ENCODE measurements at places on chromosomes 12 and 14.

DNA sequence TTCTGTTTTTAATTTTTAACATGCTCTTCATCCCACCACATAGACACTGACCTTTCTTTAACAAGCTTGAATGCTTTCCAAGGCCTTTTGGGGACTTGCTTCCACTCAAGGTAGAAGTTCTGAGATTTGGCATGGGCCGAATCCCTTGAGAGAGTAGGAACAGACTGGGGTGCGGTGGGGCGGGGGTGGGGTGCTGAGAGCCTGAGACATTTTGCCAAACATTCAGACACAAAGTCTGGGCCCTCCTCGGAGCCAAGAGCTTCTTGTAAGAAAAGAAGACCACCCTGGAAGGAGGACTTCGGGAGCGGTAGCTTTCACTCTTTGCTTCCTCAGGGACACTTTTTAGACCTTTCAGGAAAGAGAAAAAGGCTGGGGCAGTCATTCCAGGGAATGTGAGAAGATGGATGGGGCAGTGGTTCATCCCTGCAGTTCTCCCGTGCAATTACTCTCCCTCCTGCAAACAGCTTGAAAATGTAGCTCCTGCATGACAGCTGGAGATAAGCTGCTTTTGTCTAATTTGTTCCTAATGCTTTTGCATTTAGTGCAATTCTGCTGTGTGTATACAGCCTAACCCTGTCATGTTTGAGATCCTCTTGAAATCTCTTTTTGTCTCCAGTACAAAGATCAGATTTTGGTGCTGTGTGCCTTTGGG, 16.3 kb upstream of the MYO1H start:
- no peak for DNase-seq

DNA sequence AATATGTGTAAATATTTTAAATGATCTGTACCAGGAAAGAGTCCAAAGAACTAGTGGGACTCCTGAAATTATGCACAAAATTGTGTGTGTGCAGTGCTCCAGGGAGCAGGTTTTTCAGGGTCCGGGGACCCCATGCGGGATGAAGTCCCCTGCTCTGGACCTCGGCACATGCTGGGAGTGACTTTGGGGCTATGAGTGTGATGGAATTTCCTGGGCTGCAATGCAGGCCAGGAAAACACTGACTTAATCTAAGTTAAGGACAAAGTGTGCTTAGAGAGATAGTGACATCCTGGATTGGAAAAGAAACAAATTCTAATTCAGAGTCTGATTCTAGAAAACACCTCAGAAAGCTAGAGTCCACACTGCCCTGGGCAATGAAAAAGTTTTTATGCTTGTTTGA, 6.2 kb upstream of the MYH6 start:
- no peak for DNase-seq

DNA sequence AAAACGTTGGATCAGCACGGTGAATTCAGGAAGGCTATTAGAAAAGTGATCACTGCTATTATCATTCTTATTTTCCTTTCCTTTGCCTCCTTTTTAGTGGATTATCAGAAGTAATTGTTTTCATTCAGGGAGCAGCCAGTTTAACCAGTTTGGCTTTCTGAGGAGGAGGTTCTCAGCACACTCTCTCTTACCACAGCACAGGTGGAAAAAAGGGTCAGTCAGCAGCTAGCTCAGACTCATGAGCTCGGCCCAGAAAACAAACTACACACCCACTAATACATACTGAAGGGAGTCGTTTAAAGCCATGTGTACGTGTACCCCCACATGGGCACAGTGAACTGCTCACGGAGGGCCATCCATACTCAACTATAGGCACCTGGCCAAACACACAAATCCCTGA, 23.2 kb upstream of the MAGOHB start:
- DNase-seq = no peak

DNA sequence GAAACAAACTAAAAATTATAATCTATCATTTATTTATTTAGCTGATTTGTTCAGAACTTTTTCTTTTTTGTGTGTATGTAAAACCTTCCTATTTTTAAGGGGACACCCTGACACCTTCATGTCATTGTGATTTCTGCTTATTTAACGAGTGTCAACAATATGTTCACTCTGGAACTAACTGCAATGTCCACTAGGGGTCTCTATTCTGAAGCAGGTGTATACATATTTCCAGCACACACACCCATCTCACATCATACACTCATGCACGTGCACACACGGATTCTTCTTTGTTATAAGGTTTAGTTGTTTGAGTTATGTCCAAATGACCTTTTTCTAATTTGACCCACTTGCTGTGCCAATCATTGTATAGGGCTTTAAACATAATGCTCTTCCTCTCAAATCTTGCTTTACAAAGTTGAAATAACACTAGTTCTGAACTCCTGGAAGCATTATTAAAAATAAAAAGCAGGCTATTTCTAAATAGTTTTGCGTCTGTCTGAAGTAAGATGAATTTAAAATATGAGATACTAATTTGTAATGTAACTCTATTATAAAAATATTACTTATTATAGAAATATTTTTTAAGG, 15.5 kb downstream of the E2F7 start:
- DNase-seq = no peak
